ENCODE measurements at places on chromosomes 1 and 21.

- DNase-seq, result no peak
These were observed at the start of gene PM20D1 for GRCh38 chr1:205849619-205850355. PM20D1 (minus strand) TSS chr1:205850132; CDS start chr1:205850072, 60 bp downstream.

- DNase-seq, result no peak
These were observed 121.0 kb upstream of the CXADR start for GRCh38 chr21:17391811-17392340.

- no peak for DNase-seq
These were observed 36.0 kb downstream of the ALG6 start for GRCh38 chr1:63403386-63403785.

- no peak for DNase-seq
These were observed 8.9 kb downstream of the BSND start for GRCh38 chr1:55007625-55008024.

DNA sequence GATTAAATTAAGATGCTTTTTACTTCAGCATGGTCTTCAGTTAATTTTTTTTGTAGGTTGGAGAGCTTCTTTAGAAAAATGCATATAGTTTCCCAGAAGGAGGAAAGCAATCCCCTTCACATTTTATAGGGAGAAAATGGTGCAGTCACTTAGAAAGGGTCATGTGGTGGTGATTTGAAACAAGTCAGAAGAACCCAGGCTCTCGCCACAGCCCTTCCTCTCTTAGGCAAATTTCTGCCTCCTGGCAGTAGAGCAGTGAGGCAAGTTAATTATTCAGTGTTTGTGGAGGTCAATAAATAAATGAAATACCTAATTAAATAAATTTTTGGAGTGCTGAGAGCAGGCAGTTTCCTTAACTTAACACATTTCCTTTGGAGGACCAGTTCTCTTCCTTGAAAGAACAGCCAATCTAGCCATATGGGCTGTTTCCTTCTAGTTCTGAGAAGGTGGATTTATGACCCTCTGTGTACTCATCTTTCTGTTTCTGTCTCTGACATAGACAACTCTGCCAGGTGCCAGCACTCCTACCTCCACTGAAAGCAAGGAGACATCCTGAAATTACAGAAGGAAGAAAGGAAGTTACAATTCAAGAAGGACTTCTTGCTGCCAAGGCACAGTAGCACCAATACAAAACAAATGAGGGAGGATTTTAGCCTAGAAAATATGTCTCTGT is 19.0 kb upstream of the POGZ start:
- DNase-seq, result no peak

GRCh38 chr1:6783936-6784559 is 1.2 kb upstream of the CAMTA1 start:
- no peak for DNase-seq

GRCh38 chr1:89698624-89699023 is 65.7 kb downstream of the LRRC8C start:
- no peak for DNase-seq

DNA sequence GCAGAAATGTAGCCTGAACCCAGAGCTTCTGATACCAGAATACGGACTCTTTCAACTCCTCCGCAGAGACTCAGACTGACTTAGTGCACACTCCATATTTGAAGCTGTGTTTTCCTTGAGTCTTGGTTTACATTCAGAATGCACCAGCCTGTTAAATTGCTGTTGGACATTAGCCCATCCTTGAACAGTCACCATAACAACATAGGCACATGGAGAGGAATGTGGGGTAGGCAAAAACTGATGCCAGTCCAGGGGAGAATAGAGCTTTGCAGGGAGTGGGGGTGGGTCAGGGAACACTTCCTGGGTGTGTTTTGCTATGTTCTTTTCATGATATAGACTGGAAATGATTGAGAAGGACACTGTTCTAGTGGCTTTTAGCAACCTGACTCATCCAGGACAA is 76.3 kb upstream of the CACNA1E start:
- DNase-seq, result no peak

- DNase-seq, result no peak
These were observed 26.8 kb downstream of the RNF220 start for GRCh38 chr1:44431861-44432260.

DNA sequence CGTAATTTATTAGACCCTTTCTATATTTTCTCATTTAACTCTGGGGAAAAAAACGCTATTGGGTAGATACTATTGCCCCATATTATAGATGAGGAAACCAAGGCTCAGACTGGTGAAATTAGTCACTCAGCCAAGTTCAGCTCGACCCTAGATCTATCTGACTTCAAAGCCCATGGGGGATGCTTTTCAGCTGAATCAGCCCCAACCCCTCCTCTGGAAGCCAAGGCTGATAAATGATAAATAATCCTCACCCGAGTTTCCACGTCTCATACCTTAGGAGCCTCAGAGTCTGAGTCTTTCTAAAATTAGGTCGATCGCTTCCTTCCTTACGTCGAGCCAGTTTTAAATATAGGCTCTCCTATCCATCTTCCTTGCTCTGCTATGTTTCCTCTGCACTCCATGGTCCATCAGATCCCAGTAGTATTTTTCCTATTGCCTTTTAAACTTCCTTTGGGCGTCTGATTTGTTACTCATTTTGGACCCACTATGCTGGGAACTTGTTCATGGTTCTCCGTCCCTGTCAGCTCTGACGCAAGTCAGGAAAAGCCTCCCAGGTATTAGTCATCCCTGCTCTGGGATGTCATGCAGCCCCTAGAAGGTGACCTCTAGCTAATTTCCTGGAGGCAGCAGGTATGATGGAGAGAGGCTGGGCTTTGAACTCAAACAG is 122.8 kb downstream of the PLPP3 start:
- no peak for DNase-seq

- DNase-seq, result no peak
These were observed 12.0 kb upstream of the PCBP3 start for GRCh38 chr21:45631540-45631939.

DNA sequence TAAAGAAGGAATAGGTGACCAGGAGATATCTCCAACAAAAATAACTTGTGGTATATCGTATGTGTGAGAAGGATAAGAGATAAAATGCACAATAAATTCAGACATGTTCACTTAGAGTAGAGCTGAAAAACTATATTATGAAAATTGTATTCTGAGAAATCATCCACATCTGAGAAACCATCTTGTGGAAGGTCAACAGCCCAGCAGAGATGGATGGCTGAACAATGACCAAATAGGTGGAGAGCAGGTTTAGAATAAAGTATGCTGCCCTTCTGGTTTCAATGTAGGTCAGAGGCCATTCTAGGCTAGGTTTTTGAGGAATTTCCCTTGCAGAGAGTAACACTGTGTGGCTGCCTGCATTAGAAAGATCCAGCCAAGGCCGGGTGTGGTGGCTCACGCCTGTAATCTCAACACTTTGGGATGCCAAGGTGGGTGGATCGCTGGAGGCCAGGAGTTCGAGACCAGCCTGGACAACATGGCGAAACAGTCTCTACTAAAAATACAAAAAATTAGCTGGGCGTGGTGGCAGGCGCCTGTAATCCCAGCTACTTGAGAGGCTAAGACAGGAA is 8.8 kb upstream of the UAP1 start:
- no peak for DNase-seq

- DNase-seq, result no peak
These were observed 53.1 kb downstream of the NBPF6 start for GRCh38 chr1:108503062-108503733.

DNA sequence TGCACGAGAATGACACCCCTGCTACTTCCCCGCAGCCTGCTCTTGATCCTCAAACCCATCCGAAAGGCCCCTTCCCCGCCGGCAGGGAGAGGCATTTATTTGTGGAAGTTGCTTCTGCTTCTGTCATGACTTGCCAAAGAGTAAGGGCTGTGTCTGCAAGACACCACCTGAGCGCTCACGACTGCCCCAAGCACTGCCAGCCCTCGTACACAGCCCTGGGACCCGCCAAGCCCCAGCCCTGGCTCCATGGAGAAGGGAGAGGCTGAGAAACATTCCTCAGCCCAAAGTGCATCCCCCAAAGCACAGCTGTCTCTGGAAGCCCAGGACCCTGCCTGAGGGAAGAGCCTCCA is 6.3 kb upstream of the TPRG1L start:
- no peak for DNase-seq

DNA sequence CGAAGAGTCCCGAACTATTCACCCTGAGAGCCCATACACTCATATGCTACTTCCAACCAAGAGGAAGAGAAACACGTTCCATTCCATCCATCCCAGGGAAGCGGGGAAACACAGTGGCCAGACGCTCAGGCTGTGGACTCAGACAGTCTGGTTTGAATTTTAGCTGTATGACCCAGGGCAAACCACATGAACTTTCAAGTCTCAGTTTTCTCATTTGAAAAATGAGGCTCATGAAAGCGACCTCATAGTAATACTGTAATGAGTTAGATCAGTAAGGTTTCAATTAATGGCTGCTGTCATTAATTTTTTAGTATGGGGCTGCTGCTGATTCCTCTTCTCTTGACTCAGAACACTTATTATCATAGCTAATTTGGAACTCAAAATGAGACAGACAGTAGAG is 1.5 kb downstream of the FCRL4 start:
- no peak for DNase-seq

- no peak for DNase-seq
These were observed 562 bp downstream of the DYNLT5 start for GRCh38 chr1:66752671-66753371.

GRCh38 chr1:89786628-89787214 is 34.1 kb upstream of the LRRC8D start:
- no peak for DNase-seq

DNA sequence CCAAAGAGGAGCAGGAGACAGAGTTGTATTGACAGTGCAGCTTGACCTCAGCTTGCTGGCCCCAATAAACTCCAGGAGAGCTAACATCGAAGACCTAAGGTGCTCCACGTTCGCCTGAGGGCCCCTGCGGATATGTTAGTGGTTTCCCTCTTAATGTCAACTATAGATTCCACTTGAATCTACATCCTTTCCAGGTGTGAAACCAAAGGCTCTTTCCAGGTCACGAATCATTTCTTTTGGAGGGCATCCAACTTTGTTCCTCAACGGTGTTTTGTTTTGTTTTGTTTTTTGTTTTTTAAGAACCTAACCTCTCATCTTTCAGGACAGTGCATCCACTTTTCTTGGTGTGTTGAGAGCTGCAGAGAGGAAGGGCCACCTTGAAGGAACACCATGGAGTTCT is 267.6 kb upstream of the SGIP1 start:
- DNase-seq, result no peak

DNA sequence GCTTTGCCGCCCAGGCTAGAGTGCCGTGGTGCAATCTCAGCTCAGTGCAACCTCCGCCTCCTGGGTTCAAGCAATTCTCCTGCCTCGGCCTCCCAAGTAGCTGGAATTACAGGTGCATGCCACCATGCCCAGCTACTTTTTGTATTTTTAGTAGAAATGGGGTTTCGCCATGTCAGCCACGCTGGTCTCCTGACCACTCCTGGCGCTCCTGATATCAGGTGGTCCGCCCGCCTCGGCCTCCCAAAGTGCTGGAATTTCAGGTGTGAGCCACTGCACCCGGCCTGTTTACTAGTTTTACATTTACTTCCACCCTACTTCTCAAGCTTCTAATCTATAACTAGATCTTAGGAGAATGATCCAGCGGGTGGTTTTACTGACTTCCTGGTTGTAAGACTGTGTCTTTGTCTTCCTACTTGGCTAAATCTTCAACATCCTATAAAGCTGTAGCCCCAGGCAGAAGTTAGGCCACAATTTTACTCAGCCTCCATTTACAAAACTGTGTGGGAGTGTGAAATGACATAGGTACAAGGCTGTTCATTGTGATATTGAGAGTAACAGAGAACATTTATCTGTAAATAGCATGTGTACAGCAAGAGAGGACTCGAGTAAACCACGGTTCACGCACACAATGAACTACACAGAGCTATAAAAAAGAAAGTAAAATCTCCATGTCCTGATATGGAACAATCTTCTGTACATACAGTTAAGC is 9.6 kb upstream of the POU2F1 start:
- DNase-seq, result no peak

DNA sequence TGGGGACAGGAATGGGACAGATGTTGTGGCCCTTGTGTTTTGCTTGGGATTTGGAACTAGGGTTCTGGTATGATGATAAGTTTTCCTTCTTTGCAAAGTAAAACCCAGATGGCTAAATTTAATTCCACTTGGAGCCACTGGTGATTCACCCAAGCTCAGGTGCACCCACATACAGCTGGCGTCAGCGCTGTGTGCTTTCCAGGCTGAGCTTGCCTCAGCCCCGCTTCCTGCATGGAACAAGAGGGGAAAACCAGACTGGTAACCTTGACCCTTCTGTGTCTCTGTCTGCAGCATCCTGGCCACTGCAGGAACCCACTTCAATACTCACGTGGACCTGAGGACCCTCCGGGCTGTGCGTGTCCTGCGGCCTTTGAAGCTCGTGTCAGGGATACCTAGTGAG is 94.2 kb downstream of the CACNA1E start:
- no peak for DNase-seq

DNA sequence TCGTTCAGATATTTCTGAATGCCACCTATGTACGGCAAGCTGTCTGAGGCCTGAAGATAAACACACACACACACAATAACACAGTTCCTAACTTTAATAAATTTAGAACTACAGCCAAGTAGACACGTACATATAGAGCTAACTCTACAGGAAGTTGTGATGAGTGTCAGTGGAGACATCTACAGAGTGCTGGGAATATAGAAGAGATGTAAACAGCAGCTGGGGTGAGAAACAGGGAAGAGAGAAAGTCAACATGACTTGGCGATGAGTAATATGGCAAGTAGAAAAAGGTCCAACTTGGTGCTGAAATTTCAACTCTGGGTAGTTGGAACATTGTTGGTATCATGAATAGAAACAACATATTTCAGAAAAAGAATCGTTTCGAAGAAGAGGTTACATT is 206.5 kb downstream of the ZP4 start:
- DNase-seq, result no peak

GRCh38 chr1:14308460-14308859 is 290.0 kb upstream of the KAZN start:
- DNase-seq, result no peak

DNA sequence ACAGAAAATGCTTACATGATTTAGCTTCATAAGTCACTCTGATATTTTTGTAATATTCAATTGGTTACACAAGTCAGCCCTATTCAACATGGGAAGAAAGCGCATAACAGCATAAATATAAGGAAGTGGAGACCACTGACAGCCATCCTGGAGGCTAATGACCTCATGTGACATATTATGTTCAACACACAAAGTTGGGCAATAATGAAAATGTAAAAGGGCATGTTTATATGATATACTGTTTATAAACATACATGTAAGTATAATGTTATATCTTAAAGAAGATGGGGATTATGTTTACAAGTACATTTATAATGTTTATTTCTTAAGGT is 30.2 kb downstream of the EVI5 start:
- no peak for DNase-seq

DNA sequence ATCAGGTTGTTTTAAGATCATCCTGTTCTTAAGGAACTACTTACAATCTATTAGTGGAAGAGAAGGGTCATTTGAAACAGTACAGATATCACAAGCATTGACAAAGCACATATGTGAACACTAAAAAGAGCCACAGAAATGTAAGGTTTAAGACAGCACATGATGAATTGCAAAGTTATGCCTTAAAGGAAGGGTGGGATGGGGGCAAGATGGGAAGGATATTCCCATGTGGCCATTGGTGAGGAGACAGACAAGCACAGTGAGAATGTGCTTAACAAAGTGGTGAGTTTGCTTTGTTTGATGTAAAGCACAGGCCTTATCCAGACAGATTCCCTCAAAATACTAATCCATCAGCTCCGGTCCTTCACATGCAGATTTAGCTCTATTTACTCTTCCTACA is 151.6 kb upstream of the IVNS1ABP start:
- no peak for DNase-seq
